H1 (cell line): ENCODE measurements at places on chromosomes 6 and 20.

DNA sequence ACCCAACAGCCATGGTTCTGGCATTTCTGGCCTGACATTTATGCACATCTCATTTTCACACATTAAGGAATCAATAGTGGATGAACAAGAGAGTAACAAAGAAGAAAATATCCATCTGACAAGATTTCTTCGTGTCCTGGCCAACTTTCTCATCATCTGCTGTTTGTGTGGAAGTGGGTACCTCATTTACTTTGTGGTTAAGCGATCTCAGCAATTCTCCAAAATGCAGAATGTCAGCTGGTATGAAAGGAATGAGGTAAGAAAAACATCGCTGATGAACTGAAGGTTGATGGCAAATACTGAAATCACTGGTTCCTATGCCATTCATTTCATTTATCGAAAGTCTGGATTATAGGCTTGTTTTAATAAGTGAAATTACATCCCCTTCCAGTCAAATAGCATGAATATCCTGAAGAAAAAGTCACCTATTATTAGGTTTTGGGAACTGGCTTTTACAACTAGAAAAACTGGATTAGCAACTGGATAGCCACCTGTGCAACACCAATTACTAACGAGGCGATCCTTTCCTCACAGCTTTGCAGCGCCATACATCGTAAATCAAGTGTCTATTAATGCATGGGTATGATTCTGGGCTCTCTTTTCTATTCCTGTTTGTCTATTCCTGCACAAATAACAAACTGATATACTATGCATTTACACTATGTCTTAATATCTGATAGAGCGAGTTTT, 50.2 kb upstream of the NOP56 start:
- no peak for DNase-seq

- no peak for DNase-seq
Measured at GRCh38 chr6:37524025-37524969, 24.6 kb upstream of the CCDC167 start.

- DNase-seq, result no peak
Measured at GRCh38 chr20:51327251-51327841, 215.2 kb downstream of the NFATC2 start.

DNA sequence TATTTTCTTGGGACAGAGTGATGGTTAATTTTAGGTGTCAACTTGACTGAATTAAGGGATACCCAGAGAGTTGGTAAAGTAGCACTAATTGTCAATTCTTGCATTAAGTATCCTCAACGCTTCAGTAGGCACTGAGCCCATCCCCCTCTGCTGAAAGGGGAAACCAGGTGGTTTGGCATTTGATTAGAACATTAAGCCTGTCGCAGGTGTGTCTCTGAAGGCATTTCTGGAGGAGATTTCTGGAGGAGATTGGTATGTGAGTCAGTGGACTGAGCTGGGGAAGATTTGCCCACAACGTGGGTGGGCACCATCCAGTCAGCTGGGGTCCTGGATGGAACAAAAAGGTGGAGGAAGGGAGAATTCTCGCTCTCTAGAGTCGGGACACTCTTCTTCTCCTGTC, 119.8 kb downstream of the RFX6 start:
- DNase-seq, result no peak

DNA sequence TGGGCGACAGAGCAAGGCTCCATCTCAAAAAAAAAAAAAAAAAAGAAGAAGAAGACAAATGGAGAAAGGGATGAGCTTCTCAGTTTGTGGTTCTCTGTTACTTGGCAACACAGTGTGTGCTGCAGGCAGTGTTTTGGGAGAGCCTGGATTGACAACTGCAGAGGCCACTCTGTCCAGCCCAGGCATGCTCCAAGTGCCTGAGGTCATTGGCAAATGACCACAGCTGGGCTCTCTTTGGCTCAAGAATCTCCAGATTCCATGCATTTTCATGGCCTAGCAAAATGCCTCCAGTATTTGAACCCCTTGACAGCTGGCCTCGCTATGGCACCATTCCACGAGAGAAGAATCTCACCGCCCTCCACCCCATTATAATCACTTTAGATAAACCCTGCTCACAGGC, 126.2 kb downstream of the ANKRD60 start:
- DNase-seq, result no peak

DNA sequence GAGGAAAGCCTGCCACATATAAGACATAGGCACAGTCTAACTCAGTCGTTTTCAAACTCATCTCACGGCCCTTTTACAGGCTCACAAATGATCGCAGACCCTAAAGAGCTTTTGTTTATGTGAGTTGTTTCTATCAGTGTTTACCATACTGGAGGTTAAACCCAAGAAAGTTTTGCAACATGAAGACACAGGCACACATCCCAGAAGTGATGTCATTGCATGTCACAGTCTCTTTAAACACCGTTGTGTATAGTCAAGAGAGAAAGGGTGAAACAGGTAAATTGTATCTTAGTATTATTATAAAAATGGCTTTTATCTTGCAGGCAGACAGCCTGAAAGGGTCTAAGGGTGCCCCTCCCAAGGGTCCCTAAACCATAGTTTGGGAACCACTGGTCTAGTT, 96.7 kb downstream of the BACH2 start:
- no peak for DNase-seq

- DNase-seq, result no peak
Measured at GRCh38 chr6:57313009-57313408, 4.4 kb upstream of the PRIM2 start.

GRCh38 chr6:65170273-65170672, 536.8 kb downstream of the EYS start:
- DNase-seq, result no peak

GRCh38 chr6:42101186-42101657, 41.2 kb downstream of the C6orf132 start:
- no peak for DNase-seq

- DNase-seq, result no peak
Measured at GRCh38 chr6:119079283-119079809, 882 bp upstream of the FAM184A start.

- no peak for DNase-seq
Measured at GRCh38 chr20:35305682-35306556, 13.7 kb upstream of the FAM83C start.

- no peak for DNase-seq
Measured at GRCh38 chr6:168181316-168181715, 102.3 kb upstream of the FRMD1 start.

GRCh38 chr6:158175111-158175510, 7.0 kb downstream of the GTF2H5 start:
- no peak for DNase-seq

DNA sequence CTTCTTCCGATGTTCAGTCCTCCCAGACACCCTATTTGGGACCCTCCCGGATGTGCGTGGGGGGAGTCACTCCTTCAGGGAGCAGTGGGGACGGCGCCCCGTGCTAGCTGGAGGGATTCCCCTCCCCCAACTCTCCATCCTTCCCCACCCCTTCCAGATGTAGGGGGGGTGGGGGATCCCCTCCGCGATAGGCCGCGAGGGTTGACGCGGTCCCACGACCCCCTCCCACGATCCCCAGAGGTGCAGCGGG, 548 bp downstream of the GNL1 start:
- DNase-seq, result no peak

DNA sequence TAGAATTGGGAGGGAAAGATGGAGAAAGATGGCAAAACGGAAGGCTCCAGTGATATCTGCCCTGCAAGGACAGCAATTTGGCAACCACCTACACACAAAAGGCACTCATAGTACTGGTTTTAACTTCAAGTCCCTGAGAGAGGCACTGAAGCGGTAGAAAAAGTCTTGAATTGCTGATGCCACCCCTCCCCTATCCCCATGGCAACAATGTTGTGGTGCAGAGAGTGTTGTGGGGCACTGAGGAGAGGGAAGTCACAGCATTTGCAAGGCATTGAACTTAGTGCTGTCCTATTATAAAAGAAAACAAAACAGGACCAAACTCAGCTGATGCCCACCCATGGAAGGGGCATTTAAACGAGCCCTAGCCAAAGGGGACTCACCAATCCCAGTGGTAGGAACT, 343.7 kb downstream of the HAO1 start:
- DNase-seq, result no peak

DNA sequence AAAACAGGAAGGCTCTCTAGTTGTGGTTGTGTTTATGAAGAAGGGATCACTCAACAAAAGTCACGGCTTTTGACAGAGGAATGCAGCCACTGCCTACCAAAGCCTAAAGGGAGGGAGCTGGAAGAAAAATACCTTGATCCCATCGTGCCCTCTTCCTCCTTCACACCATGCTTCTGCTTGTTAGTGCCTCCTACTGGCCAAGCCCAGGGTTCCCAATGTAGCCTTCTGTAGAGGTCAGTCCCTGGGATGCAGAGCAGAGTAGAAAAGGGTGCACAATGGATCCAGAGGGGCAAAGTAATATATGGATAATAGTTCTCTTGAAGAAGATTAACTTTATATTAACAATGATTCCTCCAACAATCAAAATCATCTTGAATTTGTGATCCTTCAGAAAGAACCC, 293.5 kb upstream of the FERMT1 start:
- DNase-seq, result no peak

DNA sequence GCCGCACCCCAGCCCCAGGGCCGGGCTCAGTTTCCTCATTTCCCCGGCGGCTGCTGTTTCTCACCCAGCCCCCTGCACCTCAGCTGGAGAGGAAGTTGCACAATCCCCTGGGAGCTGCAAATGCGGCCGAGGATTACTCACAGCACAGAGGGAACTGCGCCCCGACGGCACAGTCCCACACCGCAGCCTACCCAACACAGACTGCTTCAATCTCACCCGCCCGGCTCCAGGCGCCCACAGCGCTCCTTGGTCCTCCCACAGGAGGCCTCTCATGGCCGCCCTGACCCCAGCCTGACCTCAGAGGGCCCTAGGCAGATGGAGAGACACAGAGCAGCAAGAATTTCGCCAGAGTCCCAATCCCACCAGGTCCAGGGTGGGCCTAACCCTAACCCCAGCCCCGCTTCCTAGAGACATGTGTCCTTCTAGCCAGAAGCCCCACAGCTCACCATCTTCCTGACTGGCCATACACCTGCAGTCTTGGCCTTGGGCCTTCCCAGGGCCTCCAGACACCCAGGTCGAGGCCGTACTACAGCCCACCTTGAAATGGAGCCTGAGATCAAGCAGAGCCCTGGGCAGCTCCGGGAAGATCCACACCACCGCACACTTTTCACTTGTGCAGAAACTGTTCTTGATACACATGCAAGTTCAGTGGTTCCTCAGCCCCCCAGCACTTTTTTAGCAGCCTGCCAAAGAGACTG, 11.7 kb downstream of the TFEB start:
- DNase-seq, result no peak

GRCh38 chr6:117483645-117484016, 1.2 kb downstream of the DCBLD1 start:
- DNase-seq, result no peak

DNA sequence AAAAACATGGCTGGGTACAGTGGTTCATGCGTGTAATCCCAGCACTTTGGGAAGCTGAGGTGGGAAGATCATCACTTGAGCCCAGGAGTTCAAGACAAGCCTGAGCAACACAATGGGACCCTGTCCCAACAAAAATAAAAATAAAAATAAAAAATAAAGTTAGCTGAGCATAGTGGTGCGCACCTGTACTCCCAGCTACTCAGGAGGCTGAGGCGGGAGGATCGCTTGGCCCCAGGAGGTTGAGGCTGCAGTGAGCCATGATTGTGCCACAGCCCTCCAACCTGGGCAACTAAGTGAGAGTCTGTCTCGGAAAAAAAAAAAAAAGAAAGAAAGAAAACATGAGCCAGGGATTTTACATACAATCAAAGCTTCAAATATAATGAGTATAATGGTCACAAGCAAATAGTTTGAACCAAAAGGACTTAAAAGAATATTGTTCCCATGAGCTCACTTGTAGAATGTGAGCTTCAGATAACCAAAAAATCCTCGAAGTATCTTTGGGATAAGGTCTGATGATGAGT, 31.1 kb downstream of the RANBP9 start:
- DNase-seq, result no peak

DNA sequence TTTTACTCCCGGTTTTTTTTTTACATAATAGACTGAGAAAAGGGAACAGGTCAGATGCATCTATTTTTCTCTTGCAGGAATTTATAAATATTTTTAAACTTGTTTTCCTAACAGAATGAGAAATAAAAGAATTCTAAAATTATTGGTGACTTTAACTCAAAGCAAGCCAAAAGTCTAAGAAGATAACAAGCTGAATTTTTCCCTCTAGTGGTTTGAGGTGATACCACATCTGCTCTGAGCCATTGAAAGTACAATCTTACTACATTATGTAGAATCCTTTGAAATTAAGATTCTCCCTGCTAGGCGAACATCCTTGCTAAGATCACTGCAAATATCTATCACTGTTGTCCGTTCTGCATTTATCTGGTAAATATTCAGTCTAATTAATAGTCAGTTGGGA, 10.7 kb upstream of the STMND1 start:
- no peak for DNase-seq

DNA sequence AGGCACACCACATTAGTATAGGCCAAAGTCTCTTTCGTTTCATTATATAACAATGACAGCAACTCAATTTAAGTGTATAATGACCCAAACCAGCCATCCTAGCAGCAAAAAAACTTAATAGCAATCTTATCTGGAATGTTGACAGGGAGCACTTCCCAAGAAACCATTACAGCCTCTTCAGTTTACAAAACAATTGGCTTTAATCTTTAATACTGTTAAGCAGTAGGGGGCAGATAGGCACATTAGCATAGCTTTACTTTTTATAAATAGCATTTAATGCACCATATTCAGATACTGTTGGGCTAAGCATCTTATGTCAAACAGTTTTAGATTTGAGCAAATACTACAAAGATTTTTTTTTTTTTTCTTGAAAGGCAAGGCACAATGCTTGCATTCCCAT, 193.3 kb upstream of the MAP3K7 start:
- no peak for DNase-seq

GRCh38 chr6:138250513-138251247, 32.4 kb upstream of the PBOV1 start:
- no peak for DNase-seq

DNA sequence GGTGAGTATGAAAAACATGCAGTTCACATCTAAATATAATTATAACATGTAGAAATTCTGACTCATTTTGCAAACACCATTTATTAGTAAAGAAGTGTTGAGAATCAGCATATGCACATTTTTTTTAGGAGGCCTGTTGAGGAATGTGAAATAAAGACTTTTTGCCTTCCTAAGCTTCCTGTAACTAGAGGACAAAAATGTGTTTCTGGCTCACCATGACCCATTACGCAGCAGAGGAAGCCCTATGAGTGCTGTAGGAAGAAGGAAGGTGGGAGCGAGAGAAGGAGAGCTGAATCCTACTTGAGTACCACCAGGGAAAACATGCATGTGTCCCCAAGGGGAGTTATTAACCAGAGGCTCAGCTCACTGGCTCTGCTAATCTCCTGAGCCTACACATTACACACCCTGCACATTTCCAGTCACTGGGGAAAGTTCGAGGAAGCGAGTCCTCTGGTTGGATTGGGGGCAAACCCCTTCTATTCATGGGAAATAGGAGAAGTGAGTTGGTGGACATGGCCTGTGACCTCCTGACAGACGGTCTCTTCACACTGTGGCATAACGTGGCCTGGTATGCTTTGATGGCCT, 540.5 kb upstream of the JAG1 start:
- DNase-seq, result no peak

GRCh38 chr6:123551939-123552707, 84.6 kb downstream of the TRDN start:
- no peak for DNase-seq

DNA sequence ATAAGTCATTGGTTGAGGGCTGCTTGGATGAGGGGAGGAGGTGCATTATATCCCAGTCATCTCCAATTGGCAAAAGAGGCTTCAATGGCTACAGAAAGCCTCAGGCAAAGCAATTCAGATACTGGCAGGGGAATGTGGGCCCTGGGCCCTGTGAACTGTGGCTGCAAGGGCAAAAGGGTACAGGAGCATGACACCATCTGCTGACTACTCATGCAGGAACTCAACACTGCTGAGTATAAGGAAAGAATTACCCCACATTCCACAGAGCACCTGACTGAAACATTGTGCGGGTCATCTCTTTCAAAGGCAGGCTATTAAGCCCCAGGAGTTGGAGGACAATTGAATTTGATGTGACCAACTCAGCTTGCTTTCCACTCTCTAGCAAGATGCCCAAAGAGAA, 92.1 kb upstream of the SPTLC3 start:
- DNase-seq, result no peak
